NCI-H1092 (cell line): ENCODE measurements at places on chromosomes 16 and 17.
A peak's percentile ranks its signal among the peaks of the same experiment; 100 is the strongest.

DNA sequence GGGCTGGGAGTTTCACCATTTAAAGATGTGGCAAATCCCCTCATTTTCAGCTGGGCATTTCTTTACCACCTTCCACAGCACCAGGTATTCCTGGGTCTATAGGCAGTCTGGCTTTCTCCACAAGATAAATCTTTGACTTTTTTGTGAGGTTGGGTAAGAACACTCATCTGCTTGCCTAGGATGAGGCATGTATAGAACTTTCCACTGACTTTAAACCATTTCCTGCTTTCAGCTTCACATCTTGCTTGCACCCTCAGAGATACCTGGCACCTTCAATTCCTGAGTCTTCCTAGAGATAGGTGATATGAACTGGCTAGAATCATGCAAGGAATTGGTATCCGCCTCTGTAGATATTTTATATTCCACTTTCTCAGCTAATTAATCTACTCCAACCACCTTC lies 27.9 kb downstream of the SMURF2 start:
- no peak for DNase-seq

DNA sequence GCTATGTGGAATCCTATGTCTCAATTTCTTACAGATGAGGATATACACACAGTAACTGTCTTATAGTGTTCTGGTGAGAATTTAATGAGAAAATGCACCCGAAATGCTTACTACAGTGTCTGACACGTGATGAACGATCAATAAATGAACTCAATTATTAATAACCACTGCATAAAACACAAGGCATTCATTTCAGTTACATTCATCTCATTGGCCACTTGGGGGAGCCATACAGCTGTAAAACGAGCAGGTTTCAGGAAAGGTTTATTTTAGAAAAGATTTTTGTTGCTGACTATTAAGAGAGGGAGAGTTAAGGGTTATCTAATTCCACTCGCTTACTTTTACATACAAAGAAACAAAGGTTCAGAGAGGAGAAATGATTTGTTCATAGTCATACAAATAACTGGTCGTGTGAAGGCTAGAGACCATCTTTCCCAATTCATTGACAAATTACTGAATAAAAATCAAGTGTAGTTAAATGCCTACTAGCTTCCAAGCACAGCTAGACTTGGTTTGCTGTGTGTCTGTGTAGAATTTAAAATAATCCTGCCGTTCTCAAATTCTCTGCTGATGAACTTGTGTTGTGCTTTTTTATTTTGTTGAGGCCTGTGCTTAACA lies 160.1 kb downstream of the MAP2K4 start:
- DNase-seq, result no peak

DNA sequence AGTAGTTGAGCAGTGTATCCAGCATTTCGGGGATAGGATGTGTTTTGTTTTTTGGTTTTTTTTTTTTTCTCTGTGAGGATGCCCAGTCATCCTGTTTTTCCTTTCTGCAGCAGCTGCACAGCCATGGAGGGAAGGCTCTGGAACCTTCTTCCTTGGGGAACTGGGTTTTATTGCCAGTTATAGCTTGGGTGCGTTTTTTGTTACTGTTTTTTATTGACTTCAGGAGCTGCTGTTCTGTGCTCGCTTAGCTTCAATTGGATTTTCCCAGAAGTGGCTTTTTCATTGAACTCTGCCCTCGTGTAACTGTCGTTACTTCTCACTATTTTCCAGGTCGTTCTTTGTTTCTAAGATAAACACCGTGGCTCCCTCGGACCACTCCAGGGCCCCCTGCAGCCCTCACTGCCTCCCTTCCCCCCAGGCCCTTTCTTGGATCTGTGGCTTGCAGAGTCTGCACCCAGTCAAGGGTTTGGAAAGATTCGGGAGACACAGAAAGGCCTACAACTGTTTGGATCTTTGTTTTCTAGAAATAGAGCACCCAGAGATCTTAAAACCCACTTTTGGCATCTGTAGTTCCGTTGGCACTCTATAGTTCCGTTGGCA lies 119.7 kb upstream of the CACNG5 start:
- DNase-seq, result no peak

DNA sequence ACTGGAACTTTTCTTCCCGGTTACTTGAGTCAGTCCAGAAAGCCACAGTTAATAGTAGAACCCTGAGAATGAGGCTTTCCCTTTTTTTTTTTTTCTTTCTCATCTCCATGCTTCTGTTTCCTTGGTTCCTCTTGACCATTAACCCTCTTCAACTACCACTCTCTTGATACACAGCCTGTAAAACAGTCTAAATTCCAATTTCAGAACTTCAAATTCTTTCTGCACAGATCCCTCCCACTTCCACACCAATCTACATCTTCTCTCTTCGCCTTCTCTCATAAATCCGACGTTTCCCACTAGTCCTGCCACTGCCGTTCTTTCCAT lies 588 bp downstream of the METTL16 start:
- DNase-seq, result no peak

DNA sequence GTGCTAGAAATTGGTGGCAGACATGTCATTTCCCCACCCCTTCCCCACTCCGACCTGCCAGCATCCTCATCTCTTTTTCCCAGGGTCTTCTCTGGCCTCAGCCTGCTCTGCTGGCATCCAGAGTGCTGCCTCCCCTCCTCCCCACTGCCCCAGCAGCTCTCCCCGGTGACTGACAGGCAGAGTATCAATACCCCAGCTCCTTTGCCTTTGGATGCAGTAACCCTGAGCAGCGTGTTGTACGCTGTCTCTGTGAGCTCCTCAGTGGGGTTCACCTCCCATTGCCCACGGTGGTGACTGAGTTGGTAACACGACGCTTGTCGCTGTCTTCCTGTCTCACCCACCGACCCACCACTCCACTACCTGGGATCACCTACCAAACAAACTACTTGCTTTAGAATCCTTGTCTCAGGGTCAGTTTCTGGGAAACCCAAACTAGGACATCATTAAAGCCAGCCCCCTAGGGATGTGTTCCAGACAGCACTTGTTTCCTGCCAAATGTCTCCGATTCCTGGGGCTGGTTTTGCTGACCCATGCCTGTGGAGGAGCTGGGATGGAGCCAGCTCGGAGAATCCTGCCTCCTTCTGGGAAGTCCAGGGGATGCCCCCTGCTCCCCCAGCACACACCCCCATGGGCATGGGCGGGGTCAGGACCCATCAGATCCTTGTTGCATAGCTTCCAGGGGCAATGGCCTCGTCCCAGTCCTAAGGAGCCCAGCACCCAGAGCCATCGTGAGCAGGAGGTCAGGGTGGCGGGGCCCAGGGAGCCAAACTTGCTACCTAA lies 8.3 kb upstream of the SBK1 start:
- no peak for DNase-seq

GRCh38 chr17:31594416-31594815 lies 202.9 kb downstream of the RAB11FIP4 start:
- DNase-seq, result no peak

DNA sequence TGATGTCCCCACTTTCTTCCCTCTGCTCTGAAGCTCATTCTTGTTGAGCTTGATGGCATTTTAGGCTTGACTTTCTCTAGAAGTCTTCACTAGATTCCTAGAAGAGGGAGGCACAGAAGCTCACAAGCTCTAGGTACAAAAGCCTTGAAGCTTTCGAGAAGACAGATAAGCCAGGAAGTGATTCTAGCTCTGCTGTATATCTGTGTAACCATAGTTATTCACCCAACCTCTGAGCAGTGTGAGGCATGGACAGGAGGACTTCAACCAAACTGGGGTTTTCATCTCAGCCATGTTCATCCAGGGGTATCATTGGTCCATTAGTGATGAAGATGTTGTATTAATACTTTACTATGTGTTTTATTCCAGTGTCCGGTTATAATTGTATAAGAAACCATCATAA lies 299.7 kb downstream of the CDH13 start:
- DNase-seq, result no peak

GRCh38 chr17:72514891-72515290 lies 394.1 kb downstream of the SOX9 start:
- DNase-seq, result peak; percentile 24

DNA sequence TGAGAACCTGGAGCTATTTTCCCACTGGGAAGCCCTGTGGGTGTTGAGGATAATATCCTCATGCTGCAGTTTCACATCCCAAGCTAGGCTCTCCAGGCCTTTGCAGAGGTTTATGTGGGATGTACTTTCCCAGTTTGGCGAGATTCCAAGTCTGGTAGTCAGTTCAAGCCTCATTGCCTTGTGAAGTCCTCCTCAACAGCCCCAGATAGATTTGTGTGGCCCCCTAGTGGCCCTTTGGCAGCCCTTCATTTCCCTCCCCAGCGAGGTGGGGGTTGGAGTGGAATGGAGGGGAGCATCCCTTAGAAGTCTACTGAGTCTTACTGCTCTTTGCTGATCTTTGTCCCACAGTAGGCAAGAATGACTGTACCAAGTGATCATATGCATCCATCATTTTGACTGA lies 137.9 kb downstream of the CDH11 start:
- no peak for DNase-seq

- DNase-seq, result no peak
These were observed 132.6 kb downstream of the PITPNC1 start for GRCh38 chr17:67509390-67510287.

DNA sequence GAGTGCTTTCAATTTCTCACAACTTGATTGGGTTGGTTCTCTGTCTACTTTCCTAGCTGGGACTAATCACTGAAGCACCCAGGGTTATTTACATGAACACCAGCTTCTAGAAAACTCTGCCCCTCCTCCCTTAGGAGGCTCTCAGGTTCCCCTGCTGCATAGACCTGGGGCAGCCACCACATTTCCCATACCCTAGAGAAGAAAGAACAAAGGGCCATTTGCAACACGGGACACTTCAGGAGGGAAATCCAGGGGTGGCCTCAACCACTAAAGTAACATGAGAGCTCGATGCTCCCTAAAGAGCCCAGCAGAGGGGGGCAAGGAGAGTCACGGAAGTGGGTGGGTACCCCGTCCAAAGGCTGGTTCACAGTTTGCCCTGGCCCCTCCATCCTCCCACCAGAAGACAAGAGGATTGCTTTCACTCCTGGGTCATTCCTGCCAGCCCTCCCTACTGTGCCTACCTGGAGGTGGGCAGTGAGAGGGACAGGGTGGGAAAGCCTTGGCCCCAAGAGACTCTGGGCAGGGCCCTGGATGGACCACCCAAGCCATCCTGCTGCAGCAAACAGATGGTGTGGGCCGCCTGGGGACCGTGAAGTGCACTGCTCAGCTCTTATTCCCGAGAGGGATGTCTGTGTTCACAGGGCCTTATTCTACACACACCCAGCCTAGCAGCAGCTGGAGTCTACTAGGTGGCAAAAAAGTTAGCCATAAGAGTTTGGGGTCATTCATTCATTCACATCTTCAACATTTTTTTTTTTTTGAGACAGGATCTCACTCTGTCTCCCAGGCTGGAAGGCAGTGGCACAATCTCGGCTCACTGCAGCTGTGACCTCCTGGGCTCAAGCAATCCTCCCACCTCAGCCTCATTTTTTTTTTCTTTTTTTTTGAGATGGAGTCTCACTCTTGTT lies 392.1 kb downstream of the SOX9 start:
- peak; percentile 22 for DNase-seq
